Fibroblast of lung (primary cell): ENCODE measurements at places on chromosomes 7 and 10. TPM values are rescaled to one million over a fixed set of nuclear protein-coding genes. Genes with fewer than 3 reads are reported as not detected.

Gene SPDYE5
- not detected in 2 replicates for total RNA-seq

Gene PWWP2B
- 14.1 and 15.9 TPM in 2 replicates for total RNA-seq

Gene SLC18A3
- total RNA-seq = not detected in 2 replicates

Gene PILRB
- 3.6 and 4.3 TPM in 2 replicates for total RNA-seq

Gene EPHB6
- total RNA-seq = 4.3 and 6.7 TPM in 2 replicates

Gene MYO1G
- under 0.01 TPM in 2 replicates for total RNA-seq

Gene PRLHR
- total RNA-seq = not detected in 2 replicates

Gene HECW1
- 0.77 and 6.1 TPM in 2 replicates for total RNA-seq

Gene CPA2
- under 0.01 TPM in 1 of 2 replicates, not detected in the other for total RNA-seq

Gene RET
- 0.77 and 0.83 TPM in 2 replicates for total RNA-seq

Gene HELLS
- 3.9 and 5.6 TPM in 2 replicates for total RNA-seq
